ENCODE measurements at places on chromosomes 2 and 18. TPM values are rescaled to one million over a fixed set of nuclear protein-coding genes. Genes with fewer than 3 reads are reported as not detected.

RUFY4 gene
- not detected for total RNA-seq

TMEM169 gene
- 17.9 TPM for total RNA-seq

RAPGEF4 gene
- total RNA-seq = 1.8 TPM

KYNU gene
- total RNA-seq = 0.96 TPM

CYS1 gene
- 0.56 TPM for total RNA-seq

NT5DC4 gene
- total RNA-seq = not detected

CDH2 gene
- 459 TPM for total RNA-seq

PDE1A gene
- total RNA-seq = 0.06 TPM

SLC11A1 gene
- not detected for total RNA-seq

SCN9A gene
- 1.1 TPM for total RNA-seq

ZNF512 gene
- 96.1 TPM for total RNA-seq

G6PC2 gene
- total RNA-seq = not detected

EPB41L3 gene
- 1.7 TPM for total RNA-seq

FSHR gene
- total RNA-seq = not detected

ASPRV1 gene
- total RNA-seq = 0.30 TPM

SULT1C4 gene
- total RNA-seq = 11.3 TPM

RNF144A gene
- 29.0 TPM for total RNA-seq

GKN1 gene
- total RNA-seq = not detected

ACMSD gene
- total RNA-seq = not detected

RTN4 gene
- 112 TPM for total RNA-seq

IL1RN gene
- total RNA-seq = not detected

STON1 gene
- 36.7 TPM for total RNA-seq

ANTXR1 gene
- 6.7 TPM for total RNA-seq

IL36B gene
- total RNA-seq = not detected

ANKRD30BL gene
- total RNA-seq = not detected

EGR4 gene
- total RNA-seq = not detected

TEX51 gene
- total RNA-seq = not detected

UGT1A10 gene
- not detected for total RNA-seq

STPG4 gene
- not detected for total RNA-seq

Data from neural progenitor cell (in vitro differentiated cells).